ENCODE measurements at places on chromosomes 7 and 10.

DNA sequence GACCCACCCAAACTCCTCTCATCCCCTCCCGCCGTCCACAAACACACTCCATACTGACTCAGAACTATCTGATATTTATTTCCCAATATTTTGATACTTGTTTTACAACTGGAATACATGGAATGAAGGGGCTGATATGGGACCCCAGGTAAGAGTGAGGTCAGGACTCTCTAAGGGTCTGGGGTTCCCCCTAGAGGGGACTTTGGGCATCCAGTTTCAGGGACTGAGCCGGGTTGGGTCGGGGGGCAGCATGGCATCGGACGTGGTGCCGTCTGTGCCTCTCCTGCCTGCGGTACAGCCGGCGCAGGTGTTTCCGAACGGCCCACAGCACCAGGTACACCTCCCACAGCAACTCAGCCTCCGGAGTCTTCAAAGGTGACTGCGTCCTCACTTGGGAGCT is 7.5 kb downstream of the SPACDR start:
- DNase-seq = no peak

- DNase-seq = no peak
Measured at GRCh38 chr7:10740805-10741204, 232.9 kb upstream of the PHF14 start.

DNA sequence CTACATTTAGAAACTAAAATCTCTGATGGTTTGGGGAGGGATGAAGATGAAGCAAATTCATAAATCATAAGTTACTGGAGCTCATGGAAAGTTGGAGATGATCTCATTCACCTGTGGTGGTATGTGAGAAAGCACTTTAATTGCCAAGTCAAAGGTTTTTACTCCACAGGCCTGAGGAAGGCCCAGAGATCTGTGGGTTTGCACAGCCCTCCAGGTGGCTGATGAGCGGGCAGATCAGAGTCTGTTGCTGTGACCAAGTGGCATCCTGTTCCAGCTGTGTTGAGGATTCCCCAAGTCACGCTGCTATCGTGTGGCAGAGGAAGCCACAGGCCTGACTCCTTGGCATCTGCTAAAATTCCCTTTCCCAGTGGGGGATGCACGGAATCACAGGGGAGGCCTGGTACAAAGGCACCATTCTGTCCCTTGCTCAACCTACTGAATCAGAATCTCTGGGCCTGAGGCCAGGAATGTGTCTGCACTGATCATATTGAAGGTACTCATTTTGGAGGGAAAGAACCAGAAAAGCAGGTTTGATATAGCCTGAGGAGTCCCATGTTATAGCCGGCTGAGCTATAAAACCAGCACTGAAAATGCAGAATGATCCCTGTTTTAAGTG is 19.7 kb upstream of the DDC start:
- DNase-seq = no peak

DNA sequence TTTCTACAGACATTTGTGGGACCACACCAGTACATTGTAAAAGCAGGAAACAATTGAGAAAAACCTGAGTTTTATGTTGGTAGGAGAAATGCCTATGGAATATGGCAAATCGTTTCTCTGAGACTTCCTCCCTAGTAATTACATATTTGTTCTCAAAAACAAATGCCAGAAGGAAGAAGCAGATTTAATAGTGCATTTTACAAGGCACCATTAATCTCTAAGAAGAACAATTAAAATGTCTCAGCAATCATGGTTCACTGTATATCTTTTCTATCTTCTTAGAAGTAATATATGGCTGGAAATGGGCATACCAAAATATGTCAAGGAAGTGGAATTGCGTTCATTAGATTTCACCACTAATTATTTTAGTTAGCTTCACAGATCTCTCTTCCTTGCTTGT is 13.3 kb downstream of the CAV1 start:
- no peak for DNase-seq

DNA sequence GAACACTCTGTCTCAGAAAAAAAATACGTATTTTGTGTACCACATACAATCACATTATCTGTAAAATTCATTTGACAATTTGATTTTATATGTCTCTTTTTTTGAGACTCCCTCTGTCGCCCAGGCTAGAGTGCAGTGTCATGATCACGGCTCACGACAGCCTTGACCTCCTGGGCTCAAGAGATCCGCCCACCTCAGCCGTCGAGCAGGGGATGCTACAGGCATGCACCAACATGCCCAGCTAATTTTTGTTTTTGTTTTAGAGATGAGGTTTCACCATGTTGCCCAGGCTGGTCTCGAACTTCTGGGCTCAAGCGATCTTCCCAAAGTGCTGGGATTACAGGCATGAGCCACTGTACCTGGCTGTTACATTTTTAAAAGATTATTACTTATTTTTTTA is 11.6 kb upstream of the BAZ1B start:
- no peak for DNase-seq

DNA sequence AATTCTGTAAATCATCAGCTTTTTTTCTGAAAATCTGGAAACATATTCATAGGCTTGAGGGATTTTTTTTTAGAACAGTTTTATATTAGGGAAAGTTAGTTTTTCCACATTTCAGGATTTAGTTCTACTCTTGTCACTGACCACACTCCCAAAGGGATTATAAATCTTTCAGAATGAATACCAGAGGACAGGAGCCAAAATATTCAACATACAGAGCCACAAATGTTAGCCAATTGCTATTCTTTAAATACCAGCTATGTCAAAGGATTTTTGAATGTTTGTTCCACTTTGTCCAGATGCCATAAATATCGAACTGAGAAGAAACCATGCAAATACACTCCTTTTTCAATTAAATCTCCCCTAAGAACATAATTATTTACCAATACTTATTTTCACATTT is 50.7 kb downstream of the ODAD2 start:
- no peak for DNase-seq

- DNase-seq = no peak
Measured at GRCh38 chr7:13144673-13145072, 457.2 kb downstream of the ARL4A start.

- no peak for DNase-seq
Measured at GRCh38 chr10:49220031-49220430, 31.8 kb upstream of the TMEM273 start.

DNA sequence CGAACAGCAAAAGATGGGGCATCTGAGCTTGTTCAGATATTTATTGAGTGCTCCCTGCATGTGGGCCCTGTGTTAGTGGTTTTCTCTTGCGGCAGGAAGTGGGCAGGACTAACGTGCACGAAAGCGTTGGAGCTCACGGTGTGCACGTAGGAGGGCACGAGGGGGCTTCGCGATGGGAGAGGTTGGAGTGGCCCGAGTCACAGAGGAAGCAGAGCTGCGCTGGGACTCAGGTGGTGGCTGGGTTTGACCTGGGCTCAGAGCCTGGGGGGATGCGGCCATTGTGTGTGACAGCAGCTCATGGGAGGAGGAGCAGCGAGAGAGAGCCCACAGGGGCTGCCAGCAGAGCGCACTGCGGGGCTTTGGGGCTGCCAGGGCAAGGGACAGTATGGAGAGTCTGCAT is 7.7 kb downstream of the ZSCAN25 start:
- peak; percentile 45 for DNase-seq

- no peak for DNase-seq
Measured at GRCh38 chr10:132044803-132045202, 20.9 kb upstream of the JAKMIP3 start.

- no peak for DNase-seq
Measured at GRCh38 chr10:8513155-8514147, 459.0 kb downstream of the GATA3 start.

DNA sequence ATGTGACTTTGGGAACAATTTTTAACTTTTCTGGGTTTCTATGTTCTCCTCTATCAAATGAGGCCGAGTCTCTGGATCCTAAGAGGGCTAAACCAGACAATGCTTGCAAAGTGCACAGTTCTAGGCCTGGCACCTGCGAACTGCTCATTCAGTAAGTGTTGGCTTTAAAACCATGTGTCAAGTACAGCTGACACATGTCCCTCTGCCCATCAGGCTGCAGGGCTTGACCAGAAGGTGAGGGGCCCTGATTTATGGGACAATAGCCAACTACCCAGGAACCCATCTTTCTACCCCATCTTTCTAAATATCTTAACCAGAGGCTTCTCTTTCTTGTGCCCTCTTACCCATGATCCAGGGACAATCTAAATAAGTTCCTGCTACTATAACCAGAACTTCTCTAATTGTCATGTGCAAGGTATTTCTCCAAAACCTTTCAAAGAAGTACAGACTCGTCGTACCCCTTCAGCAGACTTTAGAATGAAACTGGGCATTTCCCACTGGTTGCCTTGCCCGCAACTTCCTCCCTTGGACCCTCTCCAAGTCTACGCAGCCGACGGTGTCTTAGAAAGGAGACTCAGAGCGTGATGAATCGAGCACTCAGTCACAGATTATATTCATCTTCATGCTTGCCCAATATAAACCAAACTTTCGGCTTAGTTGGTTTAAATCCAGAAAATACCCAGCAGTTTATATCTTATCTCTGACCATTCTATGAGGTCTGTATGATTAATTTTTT is 69.8 kb upstream of the STEAP1B start:
- no peak for DNase-seq

- DNase-seq = no peak
Measured at GRCh38 chr10:83647526-83647925, 491.8 kb upstream of the GHITM start.

DNA sequence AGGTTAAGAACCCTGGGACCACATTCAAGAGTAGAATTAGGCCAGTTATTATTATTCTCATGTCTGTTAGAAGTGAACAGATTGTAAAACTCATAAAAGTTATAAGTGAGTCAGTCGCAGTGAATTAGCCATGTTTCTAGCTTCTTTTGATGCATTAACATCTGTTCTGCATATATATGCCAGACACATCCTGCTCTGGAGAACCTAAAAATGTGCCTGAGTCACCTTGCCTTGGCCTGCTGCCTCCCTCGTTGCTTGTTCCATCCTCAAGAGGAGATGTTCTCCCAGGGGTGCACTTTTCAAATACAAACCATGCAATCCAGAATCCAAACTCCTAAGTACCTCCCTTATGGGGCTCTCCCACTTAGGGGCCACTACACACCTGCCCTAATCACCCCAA is 14.8 kb downstream of the TSPAN12 start:
- no peak for DNase-seq

GRCh38 chr7:40276061-40276460 is 141.3 kb downstream of the SUGCT start:
- no peak for DNase-seq

DNA sequence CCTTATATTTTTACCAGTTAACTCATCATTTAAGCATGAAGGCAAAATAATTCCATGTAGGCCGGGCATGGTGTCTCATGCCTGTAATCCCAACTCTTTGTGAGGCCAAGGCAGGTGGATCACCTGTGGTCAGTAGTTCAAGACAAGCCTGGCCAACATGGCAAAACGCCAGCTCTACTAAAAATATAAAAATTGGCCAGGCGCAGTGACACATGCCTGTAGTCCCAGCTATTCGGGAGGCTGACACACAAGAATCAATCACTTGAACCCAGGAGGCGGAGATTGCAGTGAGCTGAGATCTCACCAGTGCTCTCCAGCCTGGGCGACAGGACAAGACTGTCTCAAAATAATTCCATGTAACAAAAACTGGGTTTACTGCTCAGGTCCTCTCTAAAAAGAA is 18.3 kb downstream of the HNRNPA2B1 start:
- no peak for DNase-seq

DNA sequence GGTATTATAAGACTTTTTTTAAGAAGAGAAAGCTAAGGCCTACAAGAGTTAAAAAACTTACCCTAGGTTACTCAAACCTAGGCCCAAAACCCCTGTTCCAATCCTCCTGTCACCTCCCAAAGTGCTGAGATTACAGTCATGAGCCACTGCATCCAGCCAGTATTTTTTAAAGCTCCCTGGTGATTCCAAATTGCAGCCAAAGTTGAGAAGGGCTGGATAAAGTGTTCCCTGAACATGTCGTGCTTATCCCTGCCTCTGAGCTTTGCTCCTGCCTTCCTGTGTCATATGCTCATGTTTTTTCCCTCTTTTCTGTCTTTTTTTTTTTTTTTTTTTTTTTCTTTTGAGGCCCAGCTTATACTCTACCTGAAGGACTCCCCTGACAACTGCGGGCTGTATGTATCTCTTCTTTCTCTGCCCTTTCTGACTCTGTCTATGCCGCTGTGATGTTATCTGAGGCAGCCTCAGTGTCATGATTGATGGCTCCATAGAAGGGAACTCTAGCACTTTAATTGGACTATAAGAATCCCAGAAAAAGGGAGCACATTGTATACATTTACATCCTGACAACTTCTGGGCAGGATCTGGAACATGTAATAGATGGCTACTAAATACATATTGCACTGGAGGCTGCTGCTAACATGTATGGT is 8.0 kb downstream of the AKR1B10 start:
- peak; percentile 38 for DNase-seq

- no peak for DNase-seq
Measured at GRCh38 chr7:155426543-155427410, 31.2 kb upstream of the EN2 start.

GRCh38 chr7:128946936-128947830 is 9.5 kb downstream of the IRF5 start:
- DNase-seq = no peak

DNA sequence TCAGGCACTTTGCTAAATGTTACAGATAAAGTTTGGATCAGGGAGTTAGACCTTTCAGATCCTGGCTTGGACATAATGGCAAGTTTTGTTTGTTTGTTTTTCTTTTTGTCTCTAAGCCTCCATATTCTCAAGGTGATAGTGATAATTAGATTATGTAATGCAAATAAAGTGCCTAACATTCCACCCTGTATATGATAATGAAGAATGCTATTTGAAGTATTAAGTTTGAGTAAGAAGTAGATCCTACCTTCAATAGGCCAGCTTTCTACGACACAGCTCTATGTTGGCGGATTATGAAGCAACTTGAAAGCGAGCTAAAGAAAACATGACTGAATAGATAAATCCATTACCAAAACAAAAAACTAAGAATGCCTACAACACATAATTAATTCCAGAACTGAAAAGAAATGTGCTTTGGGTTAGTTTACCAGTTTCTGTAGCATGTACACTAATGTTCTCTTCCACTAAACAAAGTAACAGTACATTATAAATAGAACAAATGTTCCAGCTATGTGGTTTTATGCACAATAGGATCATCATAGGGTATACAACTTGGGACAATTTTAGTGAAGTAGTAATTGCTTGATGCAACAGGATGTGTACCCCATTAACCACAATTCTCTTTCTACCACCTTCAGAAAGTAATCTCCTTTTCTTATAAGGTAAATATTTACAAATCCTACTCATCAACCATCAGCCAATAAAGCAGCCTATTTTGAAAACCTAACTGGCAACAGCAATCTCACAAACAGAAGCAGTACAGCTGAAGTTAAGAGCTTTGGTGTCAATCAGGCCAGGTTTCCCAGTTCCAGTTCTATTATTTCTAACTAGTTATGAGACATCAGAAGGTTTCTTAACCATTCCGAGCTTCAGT is 1.5 kb downstream of the SEM1 start:
- DNase-seq = no peak

DNA sequence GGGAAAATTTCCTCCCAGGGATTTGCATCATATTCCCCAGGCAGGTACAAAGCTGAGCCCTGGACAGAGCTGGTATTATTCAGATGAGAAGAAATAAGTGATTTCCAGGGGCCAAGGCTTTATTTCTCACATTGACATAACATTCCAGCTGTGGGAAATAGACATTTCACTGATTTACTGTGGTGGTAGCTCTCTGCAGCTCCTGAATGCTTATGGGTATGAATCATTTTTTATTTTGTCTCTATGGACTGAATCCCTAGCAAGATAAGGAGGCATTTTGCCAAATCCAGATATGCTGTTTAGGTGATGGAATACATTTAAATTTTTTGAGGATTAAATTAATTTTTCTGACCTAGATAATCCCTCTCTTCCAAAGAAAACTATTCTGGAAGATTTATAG is 97.9 kb downstream of the MTPN start:
- no peak for DNase-seq

GRCh38 chr7:127820732-127821085 is 168.7 kb downstream of the SND1 start:
- DNase-seq = no peak

Measured in coronary artery (tissue), 2 donors.